ENCODE measurements at places on chromosomes 6 and 20.

DNA sequence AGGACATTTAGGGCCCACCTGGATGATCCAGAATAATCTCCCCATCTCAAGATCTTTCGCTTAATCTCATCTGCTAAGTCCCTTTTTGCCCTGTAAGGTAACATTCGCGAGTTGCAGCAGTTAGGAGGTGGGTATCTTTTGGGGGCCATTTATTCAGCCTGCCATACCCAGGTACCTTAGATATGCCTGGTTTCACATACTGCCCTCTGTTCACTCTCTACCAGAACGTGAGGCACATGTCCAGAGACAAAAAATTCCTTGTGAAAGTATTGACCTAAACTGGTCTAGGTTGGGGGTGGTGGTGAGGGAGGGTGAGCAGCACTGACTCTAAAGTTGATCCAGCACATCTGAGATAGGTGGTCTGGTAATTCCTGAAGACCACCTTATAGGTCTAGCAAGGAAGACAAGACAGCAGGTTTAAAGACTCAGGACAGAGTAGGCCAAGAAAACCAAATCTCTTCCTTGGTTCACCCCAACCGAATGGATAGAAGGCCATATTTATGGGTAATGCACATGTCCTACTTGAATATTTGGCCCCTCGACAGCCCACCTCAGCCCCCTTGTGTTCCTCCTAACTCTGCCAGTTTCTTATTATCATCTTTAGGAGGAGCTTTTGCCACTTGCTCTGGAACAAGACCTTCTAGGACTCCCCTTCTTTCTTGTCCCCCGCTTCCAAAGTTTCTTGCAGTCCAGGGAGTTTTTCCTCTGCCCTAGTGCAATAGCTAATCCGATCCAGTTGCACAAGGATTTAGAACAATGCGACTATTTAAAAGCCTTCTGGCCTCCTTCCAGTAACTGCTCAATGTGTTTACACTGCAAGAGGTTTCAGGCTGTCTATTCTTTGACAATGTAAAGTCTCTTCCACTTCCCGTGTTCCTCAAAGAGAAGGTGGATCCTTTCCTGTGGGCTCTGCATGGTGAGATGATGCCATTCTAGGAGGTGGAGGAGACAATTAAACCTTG, 213.0 kb upstream of the LAMP5 start:
- DNase-seq, result no peak

GRCh38 chr20:15836634-15837033, 736.6 kb downstream of the KIF16B start:
- DNase-seq, result no peak

DNA sequence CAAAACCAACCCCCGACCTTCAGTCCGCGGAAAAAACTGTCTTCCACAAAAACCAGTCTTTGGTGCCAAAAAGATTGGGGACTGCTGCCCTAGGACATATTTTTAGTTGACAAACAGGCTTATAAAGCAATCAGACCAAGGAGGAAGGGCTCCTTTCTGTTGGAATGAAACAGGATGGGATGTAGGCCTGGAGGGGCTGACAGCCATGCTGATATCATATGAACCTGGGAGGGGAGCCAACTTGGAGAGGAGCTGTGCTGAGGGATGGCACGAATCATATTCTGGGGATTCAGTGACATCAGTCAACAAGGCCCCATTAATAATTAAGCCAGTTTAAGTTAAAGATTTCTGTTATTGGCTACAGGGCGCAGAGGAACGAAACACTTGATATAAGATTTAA, 225.4 kb upstream of the TSHZ2 start:
- no peak for DNase-seq

GRCh38 chr6:70315079-70315751, 12.3 kb upstream of the COL9A1 start:
- DNase-seq, result no peak

- no peak for DNase-seq
Measured at GRCh38 chr6:45801471-45802289, 214.0 kb downstream of the CLIC5 start.

- DNase-seq, result no peak
Measured at GRCh38 chr20:1154691-1155090, 30.1 kb downstream of the TMEM74B start.

- no peak for DNase-seq
Measured at GRCh38 chr20:34345402-34345736, 17.7 kb upstream of the ITCH start.

- DNase-seq, result no peak
Measured at GRCh38 chr6:36327226-36327918, 9.3 kb downstream of the BNIP5 start.

DNA sequence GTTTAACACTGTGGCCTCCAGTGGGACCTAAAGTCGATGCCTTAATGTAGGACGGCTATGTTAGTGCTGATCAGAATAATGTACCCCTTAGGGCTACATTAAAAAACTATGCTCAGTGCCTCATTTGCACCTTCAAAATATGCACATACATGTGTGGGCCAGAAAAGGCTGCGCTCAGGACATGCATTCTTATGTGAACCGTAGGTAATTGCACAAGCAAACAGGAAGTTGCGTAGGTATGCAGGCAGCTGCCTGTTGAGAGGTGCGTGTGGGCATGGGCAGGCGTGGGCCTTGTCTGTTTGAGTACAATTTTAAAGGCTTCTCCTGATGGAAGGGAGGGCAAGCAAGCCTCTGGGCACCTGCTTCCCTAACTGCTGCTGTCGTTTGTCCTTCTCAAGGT, 116.2 kb upstream of the JAG1 start:
- DNase-seq, result no peak

- DNase-seq, result no peak
Measured at GRCh38 chr6:27966816-27967426, 9.9 kb downstream of the OR2B6 start.

GRCh38 chr20:10007747-10008146, 27.0 kb upstream of the ANKEF1 start:
- no peak for DNase-seq

DNA sequence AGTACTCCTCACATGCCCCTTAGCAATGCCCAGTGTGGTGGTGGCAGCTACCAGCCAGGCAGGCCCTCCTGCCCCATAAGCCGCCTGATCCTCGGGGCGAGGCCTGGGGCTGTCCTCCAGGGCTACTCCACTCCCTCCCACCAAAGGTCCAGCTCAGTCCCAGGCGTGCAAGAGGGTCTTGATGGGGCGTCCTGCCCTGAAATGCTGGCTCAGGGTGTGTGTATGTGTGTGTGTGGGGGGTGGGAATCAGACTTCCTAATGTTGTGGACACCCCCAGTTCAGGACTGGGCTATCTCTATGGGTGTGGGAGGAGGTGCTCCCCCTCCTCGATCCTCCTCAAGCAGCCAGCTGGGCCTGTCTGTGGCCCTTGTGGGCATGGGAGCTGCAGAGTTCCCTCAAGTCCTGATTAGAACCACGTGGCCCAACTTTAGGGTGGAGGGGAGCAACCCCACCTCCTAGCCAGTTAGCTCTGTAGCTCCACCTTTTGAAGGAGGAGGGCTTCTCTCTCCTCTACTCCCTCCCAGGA, 7.5 kb downstream of the HSPA12B start:
- DNase-seq, result no peak

- no peak for DNase-seq
Measured at GRCh38 chr20:33082546-33082945, 3.1 kb downstream of the BPIFB4 start.
